ENCODE measurements at places on chromosomes 11 and 22.

DNA sequence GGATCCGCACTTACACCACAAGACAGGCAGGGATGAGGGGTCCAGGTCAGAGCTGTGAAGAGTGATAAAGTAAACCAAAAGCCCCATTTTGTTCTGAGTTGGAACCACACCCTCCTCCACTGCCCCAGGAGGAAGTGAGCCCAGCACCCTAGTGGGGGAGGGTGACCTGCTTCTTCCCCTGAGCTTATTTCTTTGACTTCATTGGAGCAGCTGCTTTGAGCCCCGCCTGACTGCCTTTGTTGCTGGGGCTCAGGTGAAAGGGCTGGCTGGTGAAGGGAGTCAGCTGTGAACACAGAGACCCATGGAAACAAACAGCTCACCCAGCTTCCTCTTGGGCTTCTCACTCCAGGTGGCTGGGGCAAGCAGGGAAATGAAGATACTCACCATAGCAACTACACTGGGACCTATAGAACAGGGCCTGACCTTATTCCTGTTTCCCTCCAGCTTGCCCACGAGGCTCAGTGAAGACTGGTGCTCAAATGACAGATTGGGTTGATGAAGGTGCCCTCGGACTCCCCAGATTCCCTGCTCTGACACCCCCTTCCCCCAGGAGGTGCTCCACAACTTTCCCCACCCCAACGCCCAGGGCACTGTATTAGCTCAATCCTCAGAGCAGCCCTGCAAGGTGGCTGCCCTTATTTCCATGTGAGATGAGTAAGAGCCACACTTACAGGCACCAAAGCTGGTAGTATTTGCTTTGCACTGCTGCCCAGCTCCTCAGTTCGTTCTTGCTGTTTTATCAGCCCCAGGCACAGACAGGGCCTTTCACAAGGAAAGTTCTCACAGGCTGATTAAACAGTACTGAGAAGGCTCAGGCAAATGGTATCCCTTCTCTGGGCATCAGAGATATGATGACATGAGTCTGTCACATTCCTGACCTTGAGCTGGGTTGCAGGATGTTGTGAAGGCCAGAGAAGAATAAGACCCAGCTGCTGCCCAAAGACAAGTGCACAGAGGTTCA lies 2.4 kb downstream of the UCP2 start:
- peak; percentile 71 for DNase-seq

- DNase-seq: no peak
Measured at GRCh38 chr11:131662317-131662972, 292.0 kb downstream of the NTM start.

- DNase-seq: no peak
Measured at GRCh38 chr11:110160016-110160415, 66.8 kb downstream of the ZC3H12C start.

DNA sequence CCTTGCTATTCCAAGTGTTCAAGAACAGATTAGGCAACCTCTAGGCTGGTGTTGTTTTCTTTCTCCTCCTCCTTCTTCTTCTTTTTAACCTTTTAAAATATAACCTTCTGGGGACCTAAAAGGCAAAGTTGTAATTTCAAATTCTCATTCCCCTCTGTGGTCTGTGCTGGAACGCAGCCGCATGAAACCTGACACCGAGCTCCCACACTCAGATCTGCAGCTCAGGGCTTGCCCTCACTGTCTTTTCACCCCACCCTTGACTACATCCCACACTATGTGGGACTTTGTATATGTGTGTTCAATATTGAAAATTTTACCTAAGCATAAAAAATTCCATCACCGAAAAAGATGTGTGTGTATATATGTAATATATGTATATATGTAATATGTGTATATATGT lies 62.0 kb upstream of the ARHGAP42 start:
- DNase-seq: no peak

- DNase-seq: no peak
Measured at GRCh38 chr11:117100556-117100955, 2.3 kb upstream of the SIK3 start.

GRCh38 chr22:40679964-40680818 lies 907 bp downstream of the MCHR1 start:
- DNase-seq: no peak

DNA sequence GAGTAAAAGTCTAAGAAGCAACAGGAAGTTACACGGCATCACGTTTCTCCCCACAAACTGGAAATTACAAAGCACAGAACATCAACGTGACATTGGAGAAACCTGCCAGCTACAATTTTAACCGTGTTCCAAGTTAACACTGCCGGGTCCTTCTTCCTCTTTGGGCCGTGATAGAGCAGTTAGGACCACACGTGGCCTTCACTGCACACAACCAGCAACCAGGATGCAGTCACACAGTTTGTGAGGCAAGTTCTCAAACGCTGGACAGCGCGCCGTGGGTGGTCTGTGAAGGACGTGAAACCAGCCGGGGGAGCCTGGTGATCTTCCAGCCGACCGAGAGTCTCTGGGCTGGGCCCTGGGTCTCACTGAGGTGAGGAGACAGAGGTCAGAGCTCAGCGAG lies 14.6 kb downstream of the C11orf21 start:
- DNase-seq: no peak

GRCh38 chr11:3087373-3087772 lies 30.1 kb upstream of the CARS1 start:
- no peak for DNase-seq

- no peak for DNase-seq
Measured at GRCh38 chr11:83241291-83241946, 44.7 kb downstream of the CCDC90B start.

GRCh38 chr11:63937713-63938478 lies 906 bp upstream of the NAA40 start:
- DNase-seq: no peak

DNA sequence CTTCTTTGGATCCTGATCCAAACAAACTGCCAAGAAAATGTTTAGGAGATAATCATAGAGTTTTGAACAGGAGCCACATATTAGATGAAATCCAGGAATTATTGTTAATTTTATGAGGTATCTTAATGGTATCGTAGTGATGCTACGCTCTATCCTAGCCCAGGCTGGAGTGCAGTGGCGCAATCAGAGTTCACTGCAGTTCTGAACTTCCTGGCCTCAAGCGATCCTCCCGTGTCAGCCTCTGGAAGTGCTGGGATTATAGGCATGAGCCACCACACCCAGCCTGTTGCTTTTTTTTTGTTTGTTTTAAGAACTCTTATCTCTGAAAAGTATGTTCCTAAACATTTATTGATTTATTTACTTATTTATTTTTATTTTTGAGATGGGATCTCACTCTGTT lies 2.4 kb downstream of the GSTT4 start:
- no peak for DNase-seq

GRCh38 chr11:106208760-106209159 lies 131.3 kb downstream of the AASDHPPT start:
- no peak for DNase-seq

- DNase-seq: no peak
Measured at GRCh38 chr11:1827095-1827813, 7.5 kb upstream of the SYT8 start.

GRCh38 chr11:36330411-36330810 lies 34.3 kb downstream of the PRR5L start:
- DNase-seq: no peak

DNA sequence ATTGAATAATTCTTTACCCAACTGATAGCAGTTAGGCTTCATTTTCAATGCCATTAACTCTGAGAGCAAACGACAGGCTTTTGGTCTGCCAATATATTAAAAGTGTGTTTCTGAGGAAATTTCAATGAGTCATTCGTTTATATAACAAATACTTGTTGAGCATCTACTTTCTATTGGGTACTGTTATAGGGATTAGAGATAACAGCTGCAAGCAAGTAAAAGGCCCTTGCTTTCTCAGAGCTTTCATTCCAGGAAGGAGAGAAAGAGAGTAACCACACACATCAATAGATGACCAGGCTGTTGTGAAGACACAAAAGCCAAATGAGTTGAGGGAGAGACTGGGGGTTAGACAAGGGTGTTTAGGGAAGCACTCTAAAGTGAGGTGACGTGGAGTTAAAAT lies 35.7 kb downstream of the CD44 start:
- no peak for DNase-seq

DNA sequence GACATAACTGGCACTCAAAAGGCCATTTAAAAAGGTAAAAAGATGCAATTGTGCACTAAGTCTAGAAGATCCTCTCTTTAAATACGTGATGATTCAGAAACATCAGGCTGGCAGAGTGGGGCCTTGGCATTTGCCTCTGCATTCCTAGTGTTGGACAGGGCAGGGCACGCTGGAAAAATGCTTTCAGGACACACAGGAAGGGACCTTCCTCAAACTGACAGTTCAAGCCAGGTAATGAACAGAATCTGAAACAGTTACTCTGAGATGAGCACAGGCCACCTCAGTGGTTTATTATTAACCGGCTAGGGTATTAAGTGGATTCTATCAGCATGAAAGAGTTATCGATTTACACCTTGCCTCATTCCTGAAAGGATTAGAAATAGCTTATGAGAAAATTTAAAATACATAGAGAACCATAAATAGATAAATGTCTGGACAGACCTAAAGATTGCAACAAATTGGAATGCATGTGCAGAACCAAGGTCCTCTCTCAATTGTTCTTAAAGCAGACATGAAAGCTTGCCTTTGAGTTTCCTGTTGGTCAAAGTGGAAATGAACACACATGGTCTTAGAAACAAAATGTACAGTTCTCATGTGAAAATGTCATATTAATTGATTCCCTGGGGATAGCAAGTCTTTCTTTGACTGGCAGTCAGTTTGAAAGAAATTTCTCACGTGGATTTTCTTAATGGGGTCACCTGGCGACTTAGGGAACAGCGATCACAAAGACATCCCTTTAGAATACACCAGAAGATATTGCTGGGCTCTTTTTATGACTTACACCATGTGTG lies 21.5 kb upstream of the CSNK2A3 start:
- no peak for DNase-seq

GRCh38 chr11:108278546-108278945 lies 55.7 kb downstream of the ATM start:
- no peak for DNase-seq

- no peak for DNase-seq
Measured at GRCh38 chr11:64395545-64396078, 36.6 kb downstream of the RPS6KA4 start.

- no peak for DNase-seq
Measured at GRCh38 chr11:87036756-87037449, 831 bp upstream of the TMEM135 start.

DNA sequence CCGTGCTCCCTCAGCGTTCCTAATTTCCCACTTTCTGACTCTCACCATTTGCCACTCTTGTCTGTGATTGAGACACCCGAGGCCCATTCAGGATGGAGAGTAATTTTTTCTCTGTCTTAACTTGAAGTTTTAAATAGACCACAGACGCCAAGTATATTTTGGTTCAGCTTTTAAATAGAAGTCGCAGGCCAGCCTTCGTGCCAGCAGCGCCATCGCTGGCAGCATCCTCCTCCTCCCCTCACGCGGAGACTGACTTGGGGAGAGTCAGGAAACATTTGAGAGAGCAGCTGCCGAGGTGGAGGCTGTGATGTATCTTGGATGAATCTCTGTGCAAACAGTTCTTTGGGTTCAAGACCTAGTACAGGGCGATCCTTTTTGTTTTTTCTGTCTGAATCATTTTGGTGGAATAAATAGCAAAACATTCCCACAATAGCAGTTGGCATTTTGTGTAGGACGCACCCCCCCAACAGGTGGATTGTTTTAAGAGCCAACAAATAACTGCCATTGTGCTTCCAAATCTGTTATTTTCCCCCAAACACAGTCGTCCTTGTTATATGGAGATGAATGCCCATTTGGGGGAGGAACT lies 889 bp upstream of the DMC1 start:
- DNase-seq: no peak

DNA sequence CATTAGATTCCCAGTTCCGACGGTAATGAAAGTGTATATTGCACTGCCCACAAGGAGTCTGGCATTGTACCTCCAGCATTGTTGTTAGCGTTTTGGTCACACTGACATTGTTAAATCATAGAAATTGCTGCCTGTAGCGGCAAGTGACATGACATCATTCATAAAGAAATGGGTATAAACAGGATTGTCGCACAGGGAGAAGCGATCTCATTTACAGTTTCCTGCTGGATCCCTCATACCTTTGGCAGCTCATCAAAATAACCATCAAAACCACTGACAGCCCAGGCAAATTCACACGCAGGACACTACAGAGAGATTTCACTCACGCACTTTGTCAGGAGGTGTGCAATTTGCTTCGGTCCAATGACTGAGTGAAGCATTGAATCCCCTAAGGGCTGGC lies 3.5 kb downstream of the HTR3B start:
- DNase-seq: no peak

GRCh38 chr11:16186680-16187079 lies 169.7 kb downstream of the SOX6 start:
- DNase-seq: no peak

- no peak for DNase-seq
Measured at GRCh38 chr11:6228520-6228919, 5.9 kb downstream of the FHIP1B start.

DNA sequence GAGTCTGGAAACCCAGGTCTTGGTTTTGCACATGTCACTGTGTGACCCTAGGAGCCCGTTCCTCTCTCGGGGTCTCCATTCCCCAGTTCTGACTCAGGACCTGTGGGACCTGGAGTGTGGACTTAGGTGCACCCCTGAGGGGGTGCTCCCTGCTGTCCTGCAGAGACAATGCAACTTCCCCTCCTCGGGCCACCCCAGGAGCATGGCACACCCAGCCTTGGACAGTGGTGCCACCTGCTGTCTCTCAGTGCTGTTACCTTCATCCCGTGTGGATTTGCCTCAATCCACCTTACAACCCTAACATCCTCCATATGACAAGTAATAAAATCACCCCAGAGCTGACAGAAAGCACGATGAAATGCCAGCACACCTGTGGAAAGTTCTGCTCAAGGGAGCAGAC lies 27.5 kb upstream of the CRYBB3 start:
- no peak for DNase-seq

- DNase-seq: no peak
Measured at GRCh38 chr11:45321669-45322068, 35.5 kb upstream of the SYT13 start.

DNA sequence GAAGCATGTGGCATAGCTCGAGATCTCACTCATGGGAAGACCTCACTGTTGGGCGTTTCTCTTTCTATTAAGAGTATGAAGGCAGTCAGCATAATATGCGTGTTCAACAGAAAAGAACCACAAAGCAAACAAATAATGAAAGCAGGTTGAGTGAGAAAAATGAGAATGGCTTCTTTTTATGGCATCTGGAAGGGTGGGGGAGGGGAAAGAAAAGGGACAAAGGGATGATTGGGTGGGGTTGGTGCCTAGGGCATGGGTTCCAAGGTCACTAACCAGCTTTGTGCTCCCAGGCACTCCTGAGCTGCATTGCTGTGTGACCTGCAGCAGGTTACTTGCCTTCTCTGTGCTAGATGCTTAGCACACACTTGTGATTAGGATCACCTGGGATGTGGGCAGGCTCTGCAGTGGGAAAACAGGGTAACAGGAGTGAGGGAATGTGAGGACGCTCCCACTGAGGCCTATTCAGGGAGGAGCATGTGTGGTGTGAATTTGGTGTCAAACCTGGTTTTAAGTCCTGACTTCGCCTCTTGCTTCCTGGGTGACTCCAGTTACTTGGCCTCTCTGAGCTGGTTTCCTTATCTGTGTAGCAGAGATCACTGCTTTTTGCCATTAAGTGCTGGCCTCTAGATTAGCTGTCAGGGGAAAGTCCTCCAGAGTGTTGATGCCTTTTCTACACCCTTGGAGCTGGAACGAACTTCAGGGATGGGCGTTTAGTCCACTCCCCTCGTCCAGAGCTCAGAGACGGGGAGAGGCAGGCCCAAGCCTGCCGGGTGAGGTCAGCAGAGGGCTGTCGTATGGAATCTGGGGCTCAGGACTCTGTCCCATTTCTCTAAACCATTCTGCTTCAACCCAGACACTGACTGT lies 74.8 kb downstream of the KIAA1671 start:
- no peak for DNase-seq

- DNase-seq: no peak
Measured at GRCh38 chr11:132886335-132886734, 646.0 kb downstream of the OPCML start.

- no peak for DNase-seq
Measured at GRCh38 chr11:123800036-123800435, 6.1 kb downstream of the OR6M1 start.

Measured in stimulated activated CD8-positive, alpha-beta memory T cell treated with anti-CD3 and anti-CD28 coated beads, Interleukin-7, amount 100 ng/mL, for 48 hours (primary cell).